ENCODE measurements at places on chromosomes 11 and 22.

DNA sequence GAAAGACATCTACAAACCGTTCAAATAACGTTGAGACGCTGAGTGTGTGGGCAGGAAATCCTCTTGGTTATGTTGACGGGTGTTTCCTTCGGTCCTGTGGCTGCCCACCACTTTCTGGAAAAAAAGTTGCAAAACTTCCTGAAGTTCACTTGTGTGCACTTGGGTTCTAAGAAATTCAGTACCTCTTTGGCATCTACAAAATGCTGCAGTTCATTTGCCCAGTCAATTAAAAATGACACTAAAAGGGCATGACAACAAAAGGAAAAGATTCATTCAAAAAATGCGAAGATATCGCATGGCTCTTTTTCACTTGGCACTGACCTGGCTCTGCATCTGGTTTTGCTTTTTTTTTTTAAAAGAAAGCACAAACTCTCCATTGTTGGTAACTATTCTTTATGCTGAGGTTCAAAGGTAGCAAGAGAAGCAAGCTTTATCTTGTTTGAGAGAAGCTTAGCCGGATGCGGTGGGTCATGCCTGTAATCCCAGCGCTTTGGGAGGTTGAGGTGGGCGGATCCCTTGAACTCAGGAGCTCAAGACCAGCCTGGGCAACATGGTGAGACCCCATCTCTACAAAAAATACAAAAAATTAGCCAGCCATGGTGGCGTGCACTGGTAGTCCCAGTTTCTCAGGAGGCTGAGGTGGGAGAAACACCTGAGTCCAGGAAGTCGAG, 10.6 kb upstream of the XBP1 start:
- no peaks in the 10 kb centered on the region for H3K27me3 ChIP-seq
- peak overlapping the region; percentile 66 for H3K4me3 ChIP-seq
- DNase-seq, result no peak

DNA sequence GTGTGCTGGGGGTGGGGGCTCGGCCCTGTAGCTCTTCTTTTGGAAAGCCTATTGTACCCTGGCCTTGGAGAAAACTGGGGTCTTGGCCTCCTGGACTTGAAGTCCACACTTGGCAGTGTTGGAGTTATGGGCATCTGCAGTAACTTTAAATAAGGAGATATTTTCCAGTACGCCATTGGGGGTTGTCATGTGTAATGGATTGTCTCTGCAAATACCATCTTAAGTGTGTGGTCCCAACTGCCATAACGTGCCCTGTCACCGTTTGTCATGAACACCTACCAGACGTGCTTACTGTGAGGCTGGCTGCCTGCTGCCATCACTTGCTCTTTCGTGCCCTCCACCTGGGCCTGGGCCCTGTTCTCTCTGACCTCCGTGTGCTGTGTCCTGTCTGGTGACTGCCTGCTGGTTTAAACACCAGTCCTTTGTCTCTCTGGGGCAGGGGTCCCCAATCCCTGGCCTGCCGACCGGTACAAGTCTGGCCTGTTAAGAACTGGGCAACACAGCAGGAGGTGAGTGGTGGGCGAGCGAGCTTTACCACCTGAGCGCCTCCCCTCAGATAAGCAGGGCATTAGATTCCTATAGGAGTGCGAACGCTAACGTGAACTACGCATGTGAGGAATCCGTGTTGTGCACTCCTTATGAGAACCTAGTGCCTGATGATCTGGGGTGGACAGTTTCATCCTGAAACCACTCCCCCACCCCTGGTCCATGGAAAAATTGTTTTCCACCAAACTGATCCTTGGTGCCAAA, 3.6 kb upstream of the ZDHHC8 start:
- H3K4me1 ChIP-seq, result peaks cover 39% of the 10 kb centered on the region
- peaks cover 60% of the 10 kb centered on the region for H3K36me3 ChIP-seq
- DNase-seq, result no peak
- no peaks in the 10 kb centered on the region for H3K27me3 ChIP-seq

- peaks cover 2% of the 10 kb centered on the region for H3K4me1 ChIP-seq
- peaks cover 13% of the 10 kb centered on the region for H3K27me3 ChIP-seq
- no peak overlapping the region for H3K4me3 ChIP-seq
- no peak overlapping the region for H3K27ac ChIP-seq
Measured at GRCh38 chr22:45553351-45554039, 50.8 kb downstream of the FBLN1 start.

GRCh38 chr11:1481861-1482441, 4.6 kb downstream of the MOB2 start:
- no peak overlapping the region for H3K4me3 ChIP-seq

DNA sequence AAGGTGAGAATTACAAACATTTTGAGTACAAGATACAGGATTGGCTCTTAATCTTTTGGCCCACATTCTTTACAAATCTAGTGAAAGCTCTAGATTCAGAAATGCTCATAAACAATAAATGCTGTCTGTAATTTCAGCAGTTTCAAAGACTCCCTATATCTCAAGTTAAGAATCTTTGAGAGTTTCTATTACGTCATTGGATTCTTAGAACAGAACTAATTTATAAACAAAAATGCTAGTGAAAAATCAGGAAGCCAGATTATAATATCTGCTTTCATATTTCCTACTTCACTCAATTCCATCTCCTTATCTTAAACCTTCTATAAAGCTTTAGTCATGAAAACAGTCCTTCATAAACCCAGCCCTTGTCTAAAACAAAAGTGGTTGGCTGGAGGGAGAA, 32.1 kb downstream of the CTSC start:
- H3K27ac ChIP-seq, result peak overlapping the region; percentile 50
- H3K4me1 ChIP-seq, result peaks cover 52% of the 10 kb centered on the region
- H3K27me3 ChIP-seq, result no peaks in the 10 kb centered on the region
- no peak for DNase-seq

GRCh38 chr11:27926981-27927481, 180.9 kb downstream of the KIF18A start:
- H3K4me1 ChIP-seq, result no peaks in the 10 kb centered on the region
- no peak for DNase-seq
- no peaks in the 10 kb centered on the region for H3K27me3 ChIP-seq
- H3K36me3 ChIP-seq, result no peaks in the 10 kb centered on the region
- no peak overlapping the region for H3K27ac ChIP-seq
- no peak overlapping the region for H3K4me3 ChIP-seq

- H3K27ac ChIP-seq, result no peak overlapping the region
- H3K27me3 ChIP-seq, result no peaks in the 10 kb centered on the region
- no peaks in the 10 kb centered on the region for H3K4me1 ChIP-seq
- no peak overlapping the region for H3K4me3 ChIP-seq
Measured at GRCh38 chr22:17824457-17824856, 50.2 kb upstream of the BID start.

DNA sequence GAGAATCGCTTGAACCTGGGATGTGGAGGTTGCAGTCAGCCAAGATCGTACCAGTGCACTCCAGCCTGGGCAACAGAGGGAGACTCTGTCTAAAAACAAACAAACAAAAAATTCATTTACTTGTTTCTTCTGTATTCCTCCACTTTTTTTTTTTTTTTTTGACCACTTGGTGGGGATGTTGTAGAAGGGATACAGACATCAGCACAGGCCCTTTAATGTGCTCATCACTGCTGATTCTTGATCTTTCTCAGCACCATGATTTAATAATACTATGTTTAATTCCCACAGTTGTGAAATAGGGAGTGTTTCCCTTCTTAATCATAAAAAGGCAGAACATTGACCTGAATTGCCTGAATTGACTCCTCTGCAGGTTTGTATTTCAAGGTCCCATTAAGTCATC, 4.5 kb downstream of the TTC9C start:
- H3K36me3 ChIP-seq, result peaks cover 63% of the 10 kb centered on the region
- H3K27ac ChIP-seq, result peak overlapping the region; percentile 67
- no peak for DNase-seq
- H3K4me3 ChIP-seq, result no peak overlapping the region
- peaks cover 24% of the 10 kb centered on the region for H3K4me1 ChIP-seq

DNA sequence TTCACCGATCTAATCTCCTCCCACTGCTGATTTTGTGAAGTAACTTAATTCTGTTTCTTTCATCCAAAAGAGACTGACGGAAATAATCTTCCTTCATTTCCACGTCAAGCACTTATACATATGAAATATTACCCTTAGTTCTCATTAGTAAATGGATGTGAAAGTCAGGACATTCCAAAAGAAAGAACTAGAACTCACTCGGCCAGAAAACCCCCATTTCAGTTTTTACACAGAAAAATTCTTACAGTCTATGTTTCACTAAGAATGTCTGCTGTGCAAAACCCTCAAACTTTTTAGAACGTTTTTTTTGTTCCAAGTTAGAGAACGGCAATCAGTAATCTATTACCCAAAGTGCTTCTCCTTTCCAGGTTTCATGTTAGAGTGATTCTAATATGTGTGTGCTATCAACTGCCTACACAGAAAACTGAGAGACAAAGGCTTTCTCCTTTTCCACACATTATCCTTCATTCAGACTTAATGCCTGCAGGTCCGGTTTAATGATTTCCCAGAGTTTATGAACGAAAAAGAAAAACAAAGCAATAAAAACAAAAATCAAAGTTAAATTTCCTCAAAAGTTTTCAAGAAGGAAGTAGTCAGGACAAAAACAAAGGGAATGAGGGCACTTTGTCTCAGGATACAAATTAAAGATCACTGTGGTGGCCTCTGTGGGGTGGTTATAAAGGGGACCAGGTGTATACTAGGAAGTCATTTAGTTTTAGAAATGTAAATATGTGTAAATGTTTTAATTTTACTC, 11.3 kb upstream of the SESN3 start:
- no peaks in the 10 kb centered on the region for H3K27me3 ChIP-seq
- no peak for DNase-seq
- H3K27ac ChIP-seq, result no peak overlapping the region
- no peaks in the 10 kb centered on the region for H3K36me3 ChIP-seq
- H3K4me1 ChIP-seq, result peaks cover 14% of the 10 kb centered on the region

GRCh38 chr22:38719196-38719595, 13.5 kb downstream of the GTPBP1 start:
- H3K36me3 ChIP-seq, result peaks cover 90% of the 10 kb centered on the region
- H3K27ac ChIP-seq, result no peak overlapping the region
- H3K4me3 ChIP-seq, result no peak overlapping the region
- H3K4me1 ChIP-seq, result peaks cover 12% of the 10 kb centered on the region

GRCh38 chr11:407651-408123, 7.1 kb downstream of the SIGIRR start:
- peaks cover 13% of the 10 kb centered on the region for H3K4me1 ChIP-seq
- no peak overlapping the region for H3K4me3 ChIP-seq
- peak overlapping the region; percentile 40 for H3K27ac ChIP-seq
- H3K27me3 ChIP-seq, result no peaks in the 10 kb centered on the region
- H3K36me3 ChIP-seq, result no peaks in the 10 kb centered on the region
- no peak for DNase-seq

DNA sequence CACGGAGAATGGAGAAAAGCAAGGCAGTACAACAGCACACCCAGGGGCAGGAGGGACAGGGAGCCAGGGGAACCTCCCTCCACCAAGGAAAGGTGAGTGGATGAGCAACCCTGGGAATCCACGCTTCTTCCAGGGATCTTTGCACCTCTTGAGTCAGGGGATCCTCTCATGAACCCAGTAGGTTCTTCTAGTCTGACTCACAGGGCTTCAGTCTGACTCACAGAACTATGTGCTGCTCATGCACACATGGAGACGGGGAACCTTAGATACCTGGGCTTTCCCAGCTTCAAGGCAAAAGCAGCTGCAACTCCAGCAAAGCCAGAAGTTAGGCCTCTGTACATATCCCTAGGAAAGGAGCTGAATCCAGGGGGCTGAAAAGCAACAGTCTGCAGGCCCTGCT, 1021.4 kb upstream of the TENM4 start:
- H3K4me3 ChIP-seq, result no peak overlapping the region
- no peak for DNase-seq
- H3K36me3 ChIP-seq, result no peaks in the 10 kb centered on the region
- H3K4me1 ChIP-seq, result no peaks in the 10 kb centered on the region
- H3K27ac ChIP-seq, result no peak overlapping the region
- no peaks in the 10 kb centered on the region for H3K27me3 ChIP-seq

DNA sequence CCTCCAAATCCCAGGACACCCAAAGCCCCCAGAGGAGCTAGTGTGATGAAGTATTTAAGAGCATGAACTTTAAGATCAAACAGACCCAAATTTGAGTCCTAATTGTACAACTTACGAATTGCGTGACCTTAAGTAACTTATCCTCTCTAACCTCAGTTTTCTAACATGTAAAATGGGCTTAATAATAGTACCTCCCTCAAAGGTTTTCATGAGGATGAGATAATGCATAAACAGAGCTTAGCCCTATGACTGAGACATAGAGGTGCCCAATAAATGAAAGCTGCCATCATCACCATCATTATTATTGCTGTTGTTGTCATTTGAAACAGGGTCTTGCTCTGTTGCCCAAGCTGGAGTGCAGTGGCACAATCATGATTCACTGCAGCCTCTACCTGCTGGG, 9.2 kb downstream of the SCN2B start:
- H3K4me1 ChIP-seq, result peaks cover 4% of the 10 kb centered on the region
- no peaks in the 10 kb centered on the region for H3K36me3 ChIP-seq
- no peak overlapping the region for H3K4me3 ChIP-seq
- no peak for DNase-seq

DNA sequence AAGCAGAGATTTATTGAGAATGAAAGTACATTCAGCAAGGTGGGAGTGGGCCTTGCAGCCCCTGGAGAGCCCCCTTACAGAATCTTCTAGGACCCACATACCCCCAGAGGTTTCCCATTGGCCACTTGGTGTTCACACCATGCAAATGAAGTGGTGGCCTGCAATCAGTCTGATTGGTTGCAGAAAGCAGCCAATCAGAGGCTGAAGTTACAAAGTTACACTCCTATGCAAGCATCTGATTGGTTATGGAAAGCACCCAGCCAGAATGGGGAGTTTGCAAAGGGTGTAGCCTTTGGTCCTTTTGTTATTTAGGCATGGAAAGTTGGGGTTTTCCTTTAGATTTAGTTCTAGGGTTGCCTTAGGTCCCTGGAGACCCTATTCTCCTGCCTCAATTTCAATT, 34.9 kb downstream of the UVRAG start:
- DNase-seq, result no peak
- no peaks in the 10 kb centered on the region for H3K27me3 ChIP-seq
- H3K4me1 ChIP-seq, result peaks cover 18% of the 10 kb centered on the region
- H3K4me3 ChIP-seq, result no peak overlapping the region
- H3K36me3 ChIP-seq, result peaks cover 29% of the 10 kb centered on the region

DNA sequence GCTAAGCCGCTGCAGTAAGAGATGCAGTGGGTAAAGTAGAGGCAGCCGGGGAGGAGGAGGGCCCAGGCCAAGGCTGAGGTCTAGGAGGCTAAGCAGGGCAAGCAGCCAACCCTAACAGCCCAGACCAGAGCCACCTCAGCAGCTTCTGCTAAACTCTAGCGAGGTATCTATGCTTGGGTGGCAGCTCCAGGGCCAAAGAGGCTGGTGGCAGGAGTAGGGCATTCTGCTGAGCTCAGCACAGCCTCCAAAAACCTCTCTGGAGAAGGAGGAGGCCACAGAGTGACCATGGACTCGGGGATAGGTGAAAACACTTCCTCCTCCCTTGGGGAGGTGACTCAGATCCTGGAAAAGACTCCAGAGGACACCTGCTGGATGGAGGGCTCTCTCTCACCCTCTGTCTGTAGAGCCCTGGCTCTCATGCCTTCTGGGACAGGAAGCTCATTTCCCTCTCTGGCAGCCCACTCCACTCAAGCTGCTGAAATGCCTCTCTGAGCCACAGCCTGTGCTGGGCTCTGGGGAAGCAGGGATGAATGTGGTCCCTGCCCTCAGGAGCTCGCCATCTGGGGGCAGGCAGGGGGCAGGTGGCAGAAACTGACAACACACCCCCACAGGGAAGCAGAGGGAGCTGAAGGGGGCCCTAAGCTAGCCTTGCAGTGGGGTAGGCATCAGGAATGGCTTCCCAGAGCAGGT, 16.5 kb upstream of the TPBGL start:
- no peak overlapping the region for H3K4me3 ChIP-seq
- peaks cover under 1% of the 10 kb centered on the region for H3K27me3 ChIP-seq
- H3K27ac ChIP-seq, result no peak overlapping the region
- H3K36me3 ChIP-seq, result no peaks in the 10 kb centered on the region
- H3K4me1 ChIP-seq, result no peaks in the 10 kb centered on the region

Measured in activated T-cell treated with anti-CD3 and anti-CD28 coated beads, Interleukin-2, amount 50 U/mL, for 24 hours (primary cell).